Urothelium cell line (cell line): ENCODE measurements at places on chromosomes 16 and 17.

- DNase-seq, result no peak
Measured at GRCh38 chr16:75908331-75909117, 182.2 kb upstream of the CPHXL start.

GRCh38 chr16:61929776-61930175, 106.5 kb downstream of the CDH8 start:
- DNase-seq, result no peak

- DNase-seq, result no peak
Measured at GRCh38 chr17:44831371-44831770, 1.3 kb upstream of the GJC1 start.

- no peak for DNase-seq
Measured at GRCh38 chr17:2610195-2611175, 17.0 kb downstream of the PAFAH1B1 start.

GRCh38 chr16:66422366-66422765, 4.7 kb upstream of the BEAN1 start:
- DNase-seq, result no peak

- no peak for DNase-seq
Measured at GRCh38 chr17:54257440-54257839, 434.7 kb downstream of the KIF2B start.

- DNase-seq, result no peak
Measured at GRCh38 chr16:85944572-85945423, 45.8 kb downstream of the IRF8 start.

DNA sequence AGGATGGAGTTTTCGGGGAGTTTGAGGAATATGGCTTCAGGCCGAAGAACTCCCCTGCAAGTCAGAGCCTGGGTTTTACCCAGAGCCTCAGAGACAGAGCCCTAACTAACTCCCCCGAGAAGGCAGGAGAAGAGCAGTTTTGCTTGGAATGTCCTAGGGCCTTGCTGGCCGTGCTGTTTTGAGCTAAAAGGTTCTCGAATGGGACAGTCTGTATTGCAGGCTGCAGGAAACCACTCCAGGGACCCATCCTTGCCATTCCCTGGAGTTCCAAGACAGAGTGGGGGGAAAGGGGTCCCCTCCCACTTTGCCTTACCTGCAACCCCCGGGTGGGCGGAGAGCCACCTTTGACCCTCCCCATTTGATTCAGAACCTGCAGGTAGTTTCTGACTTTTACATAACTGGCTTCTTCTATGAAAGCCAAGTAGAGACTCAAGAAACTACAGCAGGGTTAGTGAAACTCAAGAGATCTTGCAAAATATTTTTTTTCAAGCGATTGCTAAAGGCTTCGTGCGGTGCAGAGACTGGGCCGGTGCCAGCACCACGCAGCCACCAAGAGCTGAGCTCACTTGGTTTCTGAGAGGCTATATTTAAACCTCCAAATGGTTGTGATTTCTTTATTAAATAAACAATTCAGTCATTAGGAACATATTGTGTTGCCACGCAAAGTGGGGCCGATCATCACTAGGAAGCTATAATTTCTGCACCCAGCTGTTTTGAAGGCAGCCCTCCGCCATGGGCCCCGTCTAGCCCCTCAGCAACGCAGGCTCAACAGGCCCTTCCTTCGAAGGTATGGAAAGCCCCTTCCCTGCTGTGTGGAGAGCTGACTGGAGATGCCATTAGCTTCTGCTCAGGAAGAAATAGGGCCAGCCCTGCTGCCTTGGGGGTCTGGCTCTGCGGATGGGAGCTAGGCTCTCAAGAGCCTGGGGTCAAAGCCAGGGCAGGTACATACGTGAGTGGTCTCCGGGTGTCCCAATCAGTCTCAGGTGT, 223.0 kb downstream of the NTN1 start:
- DNase-seq, result no peak

- DNase-seq, result no peak
Measured at GRCh38 chr17:55263569-55264277, 1.0 kb upstream of the HLF start.

GRCh38 chr16:88649924-88650748, 717 bp downstream of the CYBA start:
- no peak for DNase-seq

DNA sequence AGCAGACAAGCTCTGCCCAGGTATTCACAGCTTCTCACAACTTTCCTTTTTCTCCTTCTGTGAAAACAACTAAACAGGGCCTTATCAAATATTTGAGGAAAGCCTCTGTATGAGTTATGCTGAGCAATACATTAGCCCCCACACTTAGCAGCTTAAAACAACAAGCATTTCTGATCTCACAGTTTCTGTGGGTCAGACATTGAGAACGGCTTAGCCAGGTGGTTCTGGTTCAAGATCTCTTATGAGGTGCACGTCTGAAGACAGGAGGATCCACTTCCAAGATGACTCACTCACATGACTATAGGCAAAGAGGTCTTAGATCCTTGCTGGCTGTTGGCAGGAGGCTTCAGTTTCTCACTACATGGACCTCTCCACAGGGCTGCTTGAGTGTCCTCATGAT, 181.4 kb upstream of the WSCD1 start:
- DNase-seq, result no peak

DNA sequence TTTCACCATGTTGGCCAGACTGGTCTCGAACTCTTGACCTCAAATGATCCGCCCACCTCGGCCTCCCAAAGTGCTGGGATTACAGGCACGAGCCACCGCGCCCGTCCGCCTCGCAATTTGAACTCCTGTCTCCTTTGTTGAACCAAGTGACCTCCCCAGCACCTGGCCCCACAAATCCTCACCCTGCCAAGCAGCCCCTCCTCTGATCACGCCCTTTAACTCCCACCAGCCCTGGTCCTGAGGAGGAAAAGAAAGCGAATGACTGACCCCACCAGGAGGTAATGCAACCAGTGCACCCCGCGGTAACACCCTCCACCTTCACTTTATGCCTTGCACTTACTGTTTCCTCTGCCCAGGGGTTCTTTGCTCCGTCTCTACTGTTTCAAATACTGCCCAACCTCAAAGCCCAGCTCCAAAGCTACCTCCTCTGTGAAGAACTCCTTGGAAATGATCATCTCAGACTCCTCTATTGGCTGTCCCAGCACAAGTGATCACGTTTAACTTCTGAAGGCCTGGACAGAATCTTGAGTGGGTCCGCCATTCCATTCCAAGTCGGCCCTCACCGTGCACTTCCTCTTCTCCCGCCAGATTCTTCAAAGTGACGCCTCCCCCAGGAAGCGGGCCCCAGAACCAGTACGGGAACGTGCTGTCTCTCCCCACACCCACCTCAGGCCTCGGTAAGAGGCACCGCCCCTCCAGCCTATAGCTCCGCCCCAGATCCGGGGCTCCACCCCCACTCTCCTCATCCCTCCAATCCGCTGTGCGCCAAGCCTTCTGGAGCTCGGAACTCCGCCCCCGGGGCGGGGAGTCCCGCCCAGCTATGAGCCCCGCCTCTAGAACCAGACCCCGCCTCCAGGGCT, 4.4 kb downstream of the CD19 start:
- DNase-seq, result peak; percentile 20

DNA sequence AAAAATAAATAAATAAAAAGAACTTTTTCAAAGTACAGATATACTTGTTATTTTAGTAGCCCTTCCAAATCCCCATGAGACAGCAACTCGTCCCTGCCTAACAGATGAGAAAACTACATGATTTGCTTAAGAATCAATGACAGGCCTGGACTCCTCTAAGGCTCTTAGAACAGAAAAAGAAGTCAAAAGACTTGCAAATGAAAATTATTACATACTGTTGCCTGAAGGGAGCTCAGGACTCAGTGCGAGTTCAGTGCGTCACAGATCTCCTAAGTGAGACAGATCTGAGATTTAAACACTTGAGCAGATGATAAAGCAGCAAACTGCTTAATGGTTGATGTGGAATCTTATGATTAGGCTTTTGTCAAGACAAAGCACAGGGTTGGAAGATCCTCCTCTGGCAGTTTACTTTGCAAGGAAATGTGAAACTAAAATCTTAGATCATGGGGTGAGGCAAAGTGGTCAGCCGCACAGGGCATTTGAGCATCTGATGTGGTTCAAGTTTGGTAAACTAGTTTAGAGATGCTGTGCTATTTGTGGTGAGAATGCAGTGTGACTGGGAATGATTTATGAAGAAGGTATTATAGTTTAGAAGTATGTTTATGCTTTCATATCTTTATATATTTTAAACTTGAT, 138.1 kb downstream of the TRIM37 start:
- no peak for DNase-seq

- DNase-seq, result no peak
Measured at GRCh38 chr17:6352801-6353560, 81.9 kb downstream of the AIPL1 start.

GRCh38 chr16:29736764-29737163, 9.0 kb downstream of the C16orf54 start:
- no peak for DNase-seq

DNA sequence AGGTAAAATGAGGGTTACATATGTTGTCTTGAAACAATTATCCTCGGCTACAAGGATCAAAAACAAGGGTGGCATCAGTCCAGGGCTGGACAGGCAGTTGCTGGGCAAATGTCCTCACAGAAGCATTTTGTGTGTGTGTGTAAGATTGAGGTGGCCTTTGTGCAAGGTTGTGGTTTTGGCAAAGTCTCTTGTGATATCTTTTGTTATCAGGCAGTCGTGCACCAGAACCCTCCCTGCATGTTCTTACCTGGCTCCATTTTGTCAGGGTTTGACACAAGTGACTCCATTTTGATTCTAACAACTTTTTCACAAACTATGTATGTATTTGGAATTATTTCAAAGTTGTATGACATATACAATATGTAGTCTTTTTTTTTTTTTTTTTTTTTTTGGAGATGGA, 20.0 kb downstream of the CHAD start:
- DNase-seq, result no peak

DNA sequence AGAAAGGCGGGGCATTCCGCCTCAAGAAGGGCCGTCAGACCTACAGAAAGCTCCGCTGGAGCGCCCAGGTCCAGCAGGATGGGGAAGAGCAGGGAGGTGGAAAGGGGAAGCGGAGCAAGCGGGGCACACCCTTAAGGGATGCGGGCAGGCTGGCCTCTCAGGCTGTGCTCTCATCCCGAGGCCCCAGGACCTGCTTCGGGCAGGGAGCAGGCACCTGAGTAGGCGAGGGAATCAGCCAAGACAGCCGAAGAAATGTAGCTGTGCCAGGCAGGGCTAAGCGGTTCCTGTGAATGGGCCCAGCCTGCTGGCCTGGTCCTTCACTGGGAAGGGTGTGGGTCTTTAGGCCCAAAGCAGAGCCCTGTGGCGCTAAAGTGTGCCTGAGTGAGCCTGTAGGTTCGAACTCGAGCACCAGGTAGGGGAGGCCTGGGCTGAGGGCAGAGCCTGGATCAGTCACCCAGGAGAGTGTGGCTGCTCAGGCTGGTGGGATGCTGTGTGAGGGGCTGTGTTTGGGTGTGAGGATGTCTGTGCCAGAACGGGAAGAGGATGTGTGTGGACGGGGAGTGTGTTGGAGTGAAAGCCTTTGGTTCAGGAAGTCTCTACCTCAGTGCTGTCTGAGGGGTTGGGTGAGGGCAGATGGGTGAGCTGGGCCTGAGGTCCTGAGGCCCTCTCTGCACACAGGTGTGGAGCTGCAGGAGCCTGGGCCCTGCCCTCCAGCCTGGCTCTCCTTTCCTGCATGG, 3.3 kb downstream of the TBX4 start:
- DNase-seq, result no peak

- no peak for DNase-seq
Measured at GRCh38 chr17:1916316-1916715, 86.5 kb downstream of the RPA1 start.

- DNase-seq, result no peak
Measured at GRCh38 chr16:65289022-65289421, 167.2 kb upstream of the CDH11 start.

DNA sequence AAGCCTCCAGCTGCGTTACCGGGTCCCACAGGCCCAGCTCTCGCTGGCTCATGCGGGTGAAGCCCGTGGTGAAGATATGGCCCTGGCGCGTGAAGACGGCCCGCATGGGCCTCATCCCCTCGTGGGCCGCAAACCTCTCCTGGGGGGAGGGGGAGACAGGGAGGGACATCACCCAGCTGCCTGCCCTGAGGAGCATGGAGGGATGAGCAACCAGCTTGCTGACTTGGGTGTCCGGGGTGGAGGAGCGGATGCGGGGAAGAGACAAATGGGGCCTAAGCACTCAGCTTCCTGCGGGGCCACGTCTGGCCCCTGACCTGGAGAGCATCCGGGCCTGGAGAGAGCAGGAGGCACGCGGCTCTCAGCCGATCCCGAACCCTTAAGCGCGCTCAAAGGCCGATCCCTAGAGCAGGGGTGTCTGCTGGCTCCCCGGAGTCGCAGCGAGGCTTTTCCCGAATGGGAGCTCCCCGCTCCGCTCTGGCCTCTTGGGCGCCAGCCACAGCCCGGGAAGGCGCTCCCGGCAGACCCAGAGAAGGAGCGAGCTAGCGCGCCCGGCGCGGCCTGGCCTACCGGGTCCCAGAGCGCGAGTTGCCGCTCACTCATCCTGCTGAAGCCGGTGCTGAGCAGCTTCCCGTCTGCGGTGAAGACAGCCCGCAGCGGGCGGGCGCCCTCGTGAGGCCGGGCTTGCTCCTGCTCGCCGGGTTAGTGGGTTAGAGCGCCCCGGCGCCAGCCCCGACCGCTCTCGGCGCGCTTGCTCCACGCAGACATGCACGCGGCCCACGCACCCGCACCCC, 5.0 kb downstream of the CORO6 start:
- no peak for DNase-seq

DNA sequence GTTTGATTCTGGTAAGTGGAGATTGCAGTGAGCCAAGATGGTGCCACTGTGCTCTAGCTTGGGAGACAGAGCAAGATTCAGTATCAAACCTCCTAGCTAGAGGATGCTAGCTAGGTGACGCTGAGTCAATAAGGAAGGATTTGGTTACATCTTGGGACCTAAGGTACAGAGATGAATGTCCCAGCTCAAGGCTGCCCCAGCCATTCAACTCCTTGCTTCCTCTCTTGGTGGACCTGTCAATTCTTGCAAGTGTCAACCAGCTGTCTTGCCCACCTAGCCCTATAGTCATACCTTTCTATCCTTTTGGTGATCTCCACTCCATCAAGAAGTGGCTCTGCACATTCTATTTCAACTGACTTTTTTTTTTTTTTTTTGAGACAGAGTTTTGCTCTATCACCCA, 1.4 kb upstream of the MILR1 start:
- no peak for DNase-seq

GRCh38 chr17:67531291-67531690, 154.2 kb downstream of the PITPNC1 start:
- DNase-seq, result no peak

DNA sequence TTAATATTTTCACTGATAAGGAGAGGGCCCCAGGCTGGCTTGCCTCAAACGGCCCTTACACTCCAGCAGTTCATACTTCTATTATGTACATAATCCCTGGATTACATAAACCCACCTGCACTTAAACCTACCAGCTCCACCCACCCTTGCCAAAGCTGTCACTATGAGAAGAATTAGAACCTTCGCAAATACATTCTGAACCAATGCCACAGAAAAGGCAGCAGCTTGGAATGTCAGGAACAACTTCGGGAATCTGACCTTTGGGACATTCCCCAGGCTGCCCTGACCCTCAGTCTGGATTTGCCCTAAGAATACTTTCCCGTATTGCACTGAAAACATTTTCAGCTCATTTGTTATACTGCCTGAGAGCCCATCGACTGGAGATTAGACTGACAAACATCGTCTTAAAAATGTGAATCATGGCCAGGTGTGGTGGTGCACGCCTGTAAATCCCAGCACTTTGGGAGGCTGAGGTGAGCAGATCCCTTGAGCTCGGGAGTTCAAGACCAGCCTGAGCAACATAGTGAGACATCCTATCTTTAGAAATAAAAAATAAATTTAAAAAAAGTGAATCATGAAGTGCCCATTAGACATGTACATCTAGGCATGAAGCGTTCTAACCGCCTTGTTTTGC, 21.0 kb upstream of the SEC14L1 start:
- no peak for DNase-seq
